Left ventricle myocardium inferior (tissue), 1 donor: ENCODE measurements at places on chromosomes 2 and 18. TPM values are rescaled to one million over a fixed set of nuclear protein-coding genes. Genes with fewer than 3 reads are reported as not detected.

Gene DNAH6
- total RNA-seq = 0.14 TPM

Gene PROC
- not detected for total RNA-seq

Gene REG3A
- total RNA-seq = not detected

Gene KCNG2
- total RNA-seq = not detected

Gene CSRNP3
- total RNA-seq = 4.0 TPM

- DNase-seq = no peak
These were observed 117.2 kb downstream of the CERS6 start for GRCh38 chr2:168573128-168573903.

- DNase-seq = no peak
These were observed 116.2 kb downstream of the MEMO1 start for GRCh38 chr2:31894656-31895055.

GRCh38 chr18:26017929-26018328 is 72.5 kb downstream of the SS18 start:
- DNase-seq = no peak

- peak; percentile 72 for DNase-seq
These were observed 388.6 kb upstream of the TNP1 start for GRCh38 chr2:217248312-217248935.

- no peak for DNase-seq
These were observed 43.6 kb downstream of the FECH start for GRCh38 chr18:57542812-57543427.

DNA sequence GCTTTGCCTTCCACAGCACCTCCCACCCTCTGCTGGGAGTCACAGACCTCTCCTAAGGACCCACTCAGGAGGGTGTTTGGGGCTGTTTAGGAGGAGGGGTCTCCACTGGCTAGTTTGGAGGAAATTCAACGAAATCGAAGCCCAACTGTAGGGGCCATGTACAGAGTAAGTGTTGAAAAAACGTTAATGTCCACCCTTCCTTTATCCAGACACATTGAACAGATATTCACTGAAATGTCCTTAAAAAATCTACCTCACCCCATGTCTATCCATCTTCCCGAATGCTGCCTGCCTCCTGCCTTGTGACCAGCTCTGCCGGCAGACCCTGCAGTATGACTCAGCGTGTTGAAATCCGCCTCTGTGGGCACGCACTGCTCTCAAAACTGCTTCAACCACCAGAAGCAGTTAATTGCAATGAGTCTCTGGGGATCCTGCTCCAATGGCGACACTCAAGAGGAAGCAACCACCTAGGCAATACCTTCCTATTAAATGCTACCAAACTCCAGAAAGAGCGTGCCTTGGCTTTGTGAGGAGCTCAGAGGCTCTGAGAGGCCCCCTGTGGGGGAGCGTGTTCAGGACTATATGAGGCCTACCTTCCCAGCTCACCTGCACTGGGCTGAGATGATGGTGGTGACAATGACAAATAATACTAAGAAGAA is 61.4 kb upstream of the RTN4 start:
- DNase-seq = peak; percentile 36

DNA sequence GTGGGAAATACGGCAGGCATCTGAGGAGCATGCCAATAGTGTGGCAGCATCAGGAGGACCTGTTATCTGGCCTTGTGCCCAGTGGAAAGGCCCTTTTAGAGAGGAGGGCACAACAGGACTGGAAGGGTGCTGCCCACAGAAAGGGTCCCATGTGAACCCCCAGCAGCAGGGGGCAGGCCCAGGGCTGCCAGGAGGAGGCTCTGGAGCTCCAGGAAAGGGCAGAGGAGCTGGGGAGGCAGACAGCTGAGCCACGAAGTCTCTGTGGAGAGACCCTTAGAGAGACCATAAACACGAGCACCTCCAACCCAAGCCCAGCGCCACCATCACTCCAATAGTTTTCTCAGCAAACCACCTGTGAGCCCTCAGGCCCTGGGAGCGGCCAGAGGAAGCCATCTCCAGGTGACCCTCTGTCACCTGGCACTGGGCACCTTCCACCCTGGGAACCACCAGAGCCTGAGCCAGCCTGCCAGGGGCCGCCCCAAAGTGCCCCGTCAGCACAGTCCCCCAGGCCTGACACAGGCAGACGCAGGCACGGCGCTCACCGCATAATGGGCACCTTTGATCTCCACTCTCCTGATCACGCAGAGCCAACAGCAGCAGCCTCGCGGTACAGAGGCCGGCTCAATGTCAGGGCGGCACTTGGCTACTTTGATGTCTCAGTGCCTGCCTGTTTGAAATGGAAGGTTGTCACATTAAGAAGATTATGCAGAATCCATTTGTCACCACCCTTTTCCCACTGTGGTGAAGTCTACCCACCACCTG is 162.5 kb upstream of the RAB6C start:
- DNase-seq = no peak

DNA sequence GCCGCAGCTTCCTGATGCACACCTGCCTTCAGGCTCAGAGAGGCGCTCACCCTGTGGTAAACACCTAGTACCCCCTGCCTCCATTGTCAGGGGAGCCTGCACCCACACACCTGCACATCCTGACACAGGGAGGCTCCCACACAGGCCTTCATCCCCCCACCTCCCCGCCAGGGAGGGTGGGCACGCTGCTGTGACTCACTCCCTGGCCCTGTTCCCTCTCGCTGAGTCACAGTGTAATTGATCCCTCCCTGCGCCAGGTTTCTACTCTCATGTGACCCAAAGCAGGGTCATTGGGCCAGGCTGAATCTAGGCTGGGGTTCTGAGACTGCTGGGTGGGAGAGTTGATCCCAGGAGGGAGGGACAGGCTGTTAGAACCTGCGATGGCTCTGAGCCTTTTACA is 8.5 kb upstream of the CELF4 start:
- no peak for DNase-seq

DNA sequence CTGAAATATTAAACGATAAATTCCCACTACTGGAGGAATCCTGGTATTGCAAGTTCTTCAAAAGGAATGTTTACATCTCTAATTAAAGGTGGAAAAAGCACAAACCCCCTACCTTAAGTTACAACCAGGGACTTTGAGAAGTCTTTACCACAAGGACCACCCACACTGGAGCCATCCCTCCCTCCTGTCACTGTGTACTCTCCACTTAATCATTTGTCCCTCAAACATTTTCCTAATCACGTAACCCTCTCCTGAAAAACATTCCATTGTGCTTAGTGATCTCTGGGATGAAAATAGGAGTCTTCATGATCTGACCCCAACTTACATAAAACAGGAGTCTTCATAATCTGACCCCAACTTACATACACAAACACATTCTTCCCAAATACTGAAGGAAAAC is 85.7 kb downstream of the SUCLG1 start:
- no peak for DNase-seq

DNA sequence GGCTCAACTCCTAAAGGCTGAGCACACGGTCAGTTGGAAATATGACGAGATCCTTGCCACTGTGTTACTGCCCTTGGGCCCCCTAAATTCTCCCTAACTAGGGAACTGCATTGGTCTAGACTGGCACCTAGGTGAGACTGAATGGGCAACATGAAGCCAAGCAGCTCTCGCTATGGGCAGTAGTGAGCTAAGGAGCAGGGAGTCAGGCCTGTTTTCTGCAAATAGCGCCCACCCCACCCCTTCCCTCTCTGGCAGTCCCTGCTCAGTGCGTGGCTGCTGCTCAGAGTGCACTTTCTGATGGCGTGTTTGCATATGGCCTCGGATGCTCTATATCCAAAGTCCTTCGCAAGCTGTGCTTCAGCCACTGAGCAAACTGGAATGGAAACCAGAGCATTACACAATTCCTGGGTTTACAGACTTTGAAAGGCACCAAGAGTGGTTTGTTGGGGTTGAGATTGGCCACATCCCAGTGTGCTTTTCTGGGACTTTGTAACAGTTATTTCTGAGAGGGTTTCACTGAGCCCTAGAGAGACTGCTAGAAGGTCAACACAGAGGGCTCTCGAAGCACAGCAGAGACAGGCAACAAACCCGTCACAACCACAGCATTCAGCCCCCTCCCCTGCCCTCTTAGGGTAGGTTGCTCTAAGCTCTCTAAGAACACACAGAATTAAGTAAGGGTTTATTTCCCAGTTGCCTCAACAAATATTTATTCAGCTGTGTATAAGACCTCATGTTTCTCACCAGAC is 419.9 kb downstream of the STK39 start:
- DNase-seq = no peak

DNA sequence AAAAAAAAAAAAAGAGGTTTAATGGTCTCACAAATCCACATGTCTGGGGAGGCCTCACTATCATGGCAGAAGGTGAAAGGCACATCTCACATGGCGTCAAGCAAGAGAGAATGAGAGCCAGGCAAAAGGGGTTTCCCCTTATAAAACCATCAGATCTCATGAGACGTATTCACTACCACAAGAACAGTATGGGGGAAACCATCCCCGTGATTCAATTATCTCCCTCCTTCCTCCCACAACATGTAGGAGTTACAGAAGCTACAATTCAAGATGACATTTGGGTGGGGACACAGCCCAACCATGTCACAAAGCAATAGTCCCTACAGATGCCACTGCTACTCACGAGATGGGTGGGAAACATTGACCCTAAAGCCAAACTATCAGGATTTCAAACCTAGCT is 392.7 kb upstream of the ID2 start:
- DNase-seq = no peak
